NAMALWA (cell line): ENCODE measurements at places on chromosomes 2 and 18.

GRCh38 chr18:903701-904100 is 970 bp upstream of the ADCYAP1 start:
- peak; percentile 18 for DNase-seq

- no peak for DNase-seq
Measured at GRCh38 chr2:168916331-168916675, 15.2 kb downstream of the G6PC2 start.

DNA sequence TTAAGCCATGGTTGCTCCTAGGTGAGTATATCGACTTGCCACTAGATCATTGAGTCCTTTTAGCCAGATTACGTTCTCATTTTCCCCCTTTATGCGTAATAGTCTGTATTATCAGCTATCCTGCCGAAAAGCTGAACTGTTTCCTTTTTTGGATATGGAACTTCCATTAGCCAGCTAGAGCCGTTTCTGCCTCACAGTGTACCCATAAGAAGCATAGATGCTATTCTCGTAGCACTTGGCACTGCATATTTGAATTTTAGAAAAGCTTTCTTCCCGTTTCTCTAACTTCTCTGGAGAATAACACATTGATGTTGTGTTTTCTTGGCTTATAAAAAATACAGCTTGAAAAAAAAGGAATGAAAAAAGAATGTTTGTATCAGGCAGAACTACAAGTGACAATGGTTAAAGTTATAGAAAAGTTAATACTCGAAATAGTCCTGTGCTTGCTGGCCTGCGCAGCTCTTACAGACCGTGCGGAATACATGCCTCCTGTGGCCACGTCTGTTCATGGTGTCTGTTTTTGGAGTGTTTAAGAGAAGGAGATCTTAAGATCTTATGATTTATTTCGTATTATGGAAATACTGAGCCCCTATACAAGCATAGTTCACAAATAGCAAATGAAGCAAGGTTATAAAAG is 710 bp downstream of the DUSP19 start:
- DNase-seq, result peak; percentile 60

DNA sequence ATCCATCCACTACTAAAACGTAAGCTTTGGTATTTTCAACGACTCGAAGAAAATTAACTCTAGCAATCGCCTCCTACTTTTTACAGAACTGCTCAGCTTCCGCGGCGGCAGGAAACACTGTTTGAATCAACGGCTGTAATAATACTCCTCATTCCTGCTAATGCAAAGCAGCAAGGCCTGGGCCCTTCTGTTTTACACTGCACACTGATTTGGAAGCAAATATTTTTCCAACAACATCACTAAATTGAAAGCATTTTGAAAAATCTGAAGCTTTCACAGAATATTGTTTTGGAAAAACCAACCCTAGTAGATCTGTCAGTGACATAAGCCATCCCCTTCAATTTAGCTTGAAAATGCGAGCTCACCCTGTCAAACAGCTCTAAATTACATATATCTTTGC is 261.2 kb downstream of the TXNL1 start:
- DNase-seq, result no peak

DNA sequence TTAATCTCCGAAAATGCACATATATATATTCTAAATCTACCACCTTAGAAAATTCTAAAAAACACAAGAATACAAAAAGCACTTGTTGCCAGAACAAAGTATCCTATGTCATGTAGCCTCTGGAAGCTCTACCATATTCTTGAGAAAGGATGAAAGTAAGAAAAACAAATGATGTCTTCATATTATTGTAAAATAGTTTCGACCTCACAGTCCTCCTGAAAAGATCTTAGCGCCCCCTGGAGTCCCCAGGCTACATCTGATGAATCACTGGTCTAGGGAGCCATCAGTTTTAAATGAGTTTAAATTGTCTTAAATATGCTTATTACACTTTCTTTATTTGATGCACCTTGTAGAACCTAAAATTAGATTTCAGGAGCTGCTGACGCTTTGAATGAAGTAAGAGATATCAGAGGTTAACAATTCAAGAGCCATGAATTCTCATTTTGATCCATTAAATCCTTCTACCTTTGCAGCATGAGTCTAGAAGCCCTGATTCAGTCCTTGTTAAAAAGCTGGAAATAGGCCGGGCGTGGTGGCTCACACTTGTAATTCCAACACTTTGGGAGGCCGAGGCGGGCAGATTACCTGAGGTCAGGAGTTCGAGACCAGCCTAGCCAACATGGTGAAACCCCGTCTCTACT is 138.8 kb downstream of the MCFD2 start:
- DNase-seq, result peak; percentile 80

DNA sequence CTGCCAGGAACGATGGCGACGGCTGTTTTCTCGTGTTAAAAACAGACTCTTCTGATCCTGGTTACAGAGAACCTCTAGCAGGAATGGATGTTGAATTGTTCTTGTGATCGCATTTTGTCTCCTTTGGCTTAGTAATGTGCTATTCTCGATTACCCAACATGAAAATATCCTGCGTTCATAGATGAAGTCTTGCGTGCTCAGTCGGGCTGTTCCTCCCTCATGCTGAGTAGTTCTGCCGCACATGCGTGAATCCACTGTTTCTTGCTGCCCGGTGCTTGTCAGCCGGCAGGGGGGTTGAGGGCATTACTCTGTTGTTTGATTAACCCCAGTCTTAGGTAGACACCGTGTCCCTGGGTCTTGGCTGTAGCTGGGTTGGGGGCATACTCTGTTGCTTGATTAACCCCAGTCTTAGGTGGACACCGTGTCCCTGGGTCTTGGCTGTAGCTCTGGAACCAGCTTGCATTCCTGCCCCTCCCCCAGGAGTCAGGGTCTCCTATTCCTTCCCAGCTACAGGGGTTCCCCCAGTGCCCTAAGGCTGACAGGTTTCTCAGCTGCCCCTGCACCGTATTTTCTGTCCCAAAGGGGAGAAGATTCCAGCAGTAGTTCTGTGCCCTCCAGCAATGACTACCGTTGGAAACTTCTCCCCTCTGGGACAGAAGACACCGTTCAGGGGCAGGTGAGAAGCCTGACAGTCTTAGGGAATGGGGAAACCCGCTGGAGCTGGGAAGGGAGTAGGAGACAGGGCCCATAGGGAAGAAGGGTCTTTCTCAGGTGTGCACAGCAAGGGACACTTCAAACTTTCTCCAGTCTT is 22.1 kb upstream of the ASB1 start:
- DNase-seq, result no peak

GRCh38 chr18:11591957-11592356 is 17.4 kb upstream of the SLC35G4 start:
- no peak for DNase-seq

DNA sequence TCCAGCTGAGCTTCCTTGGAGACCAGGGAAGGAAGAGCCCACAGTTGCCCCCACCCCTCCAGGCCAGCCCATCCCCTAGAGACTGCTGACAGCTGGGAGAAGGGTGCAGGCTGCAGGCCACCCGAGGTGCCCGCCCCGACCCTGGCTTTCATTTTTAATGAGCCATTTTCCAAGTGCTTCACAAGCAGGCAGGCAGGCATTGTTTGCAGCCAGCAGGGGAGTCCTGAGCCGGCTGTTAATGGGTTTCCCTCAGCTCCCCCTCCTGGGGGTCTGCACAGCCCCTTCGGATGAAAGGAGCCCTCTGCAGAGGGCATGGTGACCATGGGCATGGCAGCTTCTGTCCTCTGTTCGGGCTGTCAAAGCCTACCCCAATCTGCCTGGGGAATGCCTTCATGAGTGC is 94.5 kb downstream of the ZBTB7C start:
- no peak for DNase-seq

DNA sequence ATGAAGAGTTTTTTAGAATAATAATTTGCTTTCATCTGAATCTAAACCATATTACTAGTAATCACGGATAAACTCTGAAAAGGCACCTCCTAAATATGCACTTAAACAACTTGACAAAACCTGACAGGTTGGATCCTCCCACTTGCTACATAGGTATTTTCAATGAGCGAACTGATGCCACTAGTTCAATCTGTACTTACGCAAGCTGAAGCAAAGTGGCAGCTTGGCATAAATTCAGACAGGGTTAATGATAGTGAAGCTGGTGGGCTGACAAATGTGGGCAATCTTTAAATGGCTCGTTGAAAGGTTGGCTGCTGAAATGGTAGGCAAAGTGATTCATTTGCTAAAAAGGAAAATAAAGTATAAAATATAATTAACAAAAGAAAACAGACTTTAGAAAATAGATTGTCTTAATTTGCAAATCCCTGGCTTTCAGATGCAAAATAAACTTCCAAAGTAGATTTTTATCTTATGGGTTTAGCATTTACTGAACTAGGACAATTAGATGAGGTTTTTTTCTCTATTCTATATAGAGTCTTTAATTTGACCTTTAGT is 1713.5 kb upstream of the SLC39A10 start:
- DNase-seq, result no peak

GRCh38 chr2:31253356-31254131 is 19.6 kb downstream of the EHD3 start:
- DNase-seq, result peak; percentile 17

DNA sequence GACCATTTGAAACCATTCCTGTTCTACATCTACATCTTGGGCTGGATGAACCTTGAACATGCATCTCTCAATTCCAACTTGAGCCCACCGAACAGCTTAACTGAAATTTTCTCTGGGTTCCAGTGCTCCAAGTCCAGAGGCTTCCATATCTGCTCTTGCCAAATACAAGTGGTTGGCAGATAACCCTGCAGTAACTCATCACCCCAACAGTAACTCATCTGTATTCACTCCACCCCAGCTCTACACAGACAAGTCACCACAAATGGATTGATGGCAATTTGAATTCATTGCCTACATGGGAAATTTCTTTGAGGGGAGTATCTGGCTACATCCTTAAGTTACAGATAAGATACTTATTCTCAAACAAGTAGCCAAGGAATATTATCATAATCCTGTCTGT is 502.4 kb upstream of the TNP1 start:
- DNase-seq, result no peak

GRCh38 chr2:233680361-233681045 is 1.2 kb upstream of the UGT1A7 start:
- DNase-seq, result no peak

DNA sequence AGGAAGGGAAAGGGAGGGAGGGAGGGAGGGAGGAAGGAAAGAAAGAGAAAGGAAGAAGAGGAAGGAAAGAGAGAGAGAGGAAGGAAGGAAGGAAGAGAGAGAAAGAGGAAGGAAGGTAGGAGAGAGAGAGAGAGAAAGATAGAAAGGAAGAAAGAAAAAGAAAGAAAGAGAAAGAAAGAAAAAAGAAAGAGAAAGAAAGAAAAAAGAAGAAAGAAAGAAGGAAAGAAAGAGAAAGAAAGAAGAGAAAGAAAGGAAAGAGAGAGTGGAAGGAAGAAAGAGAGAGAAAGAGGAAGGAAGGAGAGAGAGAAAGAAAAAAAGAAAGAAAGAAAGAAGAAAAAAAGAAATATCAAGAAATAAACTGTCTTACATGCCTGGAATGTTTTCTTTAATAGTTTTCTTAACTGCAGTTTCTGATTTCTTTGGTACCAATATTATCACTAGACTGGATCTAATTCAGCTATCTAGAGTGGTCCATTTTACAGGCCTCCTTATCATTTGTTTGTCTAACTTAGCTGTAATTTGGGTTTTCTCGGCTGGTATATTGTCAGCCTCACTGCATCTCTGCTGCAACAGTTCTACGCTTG is 59.6 kb upstream of the MBOAT2 start:
- DNase-seq, result no peak
